ENCODE measurements at places on chromosomes 2 and 18.

- no peak for DNase-seq
These were observed 334.5 kb upstream of the MMADHC start for GRCh38 chr2:149921911-149922616.

DNA sequence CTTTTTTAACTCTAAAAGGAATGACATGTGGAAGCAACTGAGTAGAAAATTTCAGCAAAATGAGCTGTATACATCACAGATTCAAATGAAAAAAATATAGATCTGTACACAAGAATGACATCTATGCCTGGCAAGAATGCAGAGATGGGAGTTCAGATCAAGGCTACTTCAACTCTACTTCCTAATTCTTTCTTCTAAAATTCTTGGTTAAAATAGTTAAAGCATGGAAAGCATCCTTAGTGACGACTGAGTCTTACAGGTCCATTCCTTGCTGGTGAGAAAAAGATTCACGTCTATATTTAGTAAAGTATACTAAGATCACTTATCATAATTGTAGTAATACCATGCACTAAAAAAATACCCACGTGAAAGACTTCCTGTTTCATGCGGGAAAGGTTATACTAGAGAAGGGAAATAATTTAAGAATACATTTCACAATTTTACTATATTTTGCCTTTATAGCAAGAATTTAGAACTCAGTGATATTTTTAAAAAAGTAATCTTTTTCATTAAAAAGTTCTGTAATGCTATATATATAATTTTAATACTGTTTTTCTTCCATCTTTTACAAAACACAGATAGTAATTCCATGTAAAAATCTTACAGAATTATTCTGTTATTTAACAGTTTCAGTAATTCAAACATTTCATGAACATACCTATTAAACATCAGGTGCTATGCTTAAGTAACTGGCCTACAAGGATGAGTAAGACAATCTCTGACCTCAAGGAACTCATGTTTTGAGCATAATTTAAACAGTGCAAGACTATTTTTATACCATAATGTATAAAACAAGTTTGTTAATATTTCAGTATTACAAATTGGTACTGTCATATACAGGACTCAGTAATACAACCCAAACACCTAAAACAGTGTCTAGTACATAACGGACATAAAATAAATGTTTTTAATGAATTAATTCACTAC, 159.6 kb downstream of the BAZ2B start:
- no peak for DNase-seq

DNA sequence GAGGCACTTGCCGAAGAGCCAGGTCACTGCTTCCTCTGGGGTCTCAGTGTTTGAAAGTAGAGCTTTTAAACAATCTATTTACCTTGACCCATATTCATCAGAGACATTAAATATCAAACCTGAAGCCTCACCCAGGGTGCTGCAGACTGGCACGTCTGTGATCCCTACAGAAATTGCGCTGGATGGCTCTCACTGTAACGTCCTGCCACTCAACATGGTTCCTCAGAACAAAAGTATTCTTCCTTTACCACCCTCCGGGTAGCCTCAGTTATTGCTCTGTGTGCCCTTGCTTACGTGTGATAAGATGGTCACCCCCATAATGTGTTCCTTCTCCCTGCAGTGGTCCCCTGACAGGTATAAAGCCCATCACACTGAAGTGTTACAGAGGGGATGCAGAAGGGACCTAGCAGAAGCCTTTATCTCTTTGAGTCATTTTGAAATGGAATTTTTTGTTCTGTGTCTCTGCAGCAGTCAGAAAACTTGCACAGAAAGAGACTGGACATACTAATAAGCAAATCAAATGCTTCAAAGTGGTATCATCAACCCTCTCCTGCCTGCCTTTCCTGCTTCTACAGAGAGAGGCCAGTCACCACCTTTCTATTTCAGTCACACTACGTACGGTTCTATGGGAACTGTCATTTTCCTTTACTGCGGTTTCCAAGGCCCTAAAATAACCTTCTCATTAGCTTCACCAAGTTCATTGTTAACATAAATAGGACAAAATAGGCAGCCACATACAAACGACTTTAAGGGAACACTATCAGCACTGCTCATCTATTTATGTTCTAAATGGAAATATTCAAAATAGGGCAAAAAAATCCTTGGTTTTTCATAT, 86.8 kb downstream of the METTL8 start:
- DNase-seq = no peak

- no peak for DNase-seq
These were observed 35.9 kb downstream of the INPP4A start for GRCh38 chr2:98480598-98480997.

- DNase-seq = no peak
These were observed 38.9 kb downstream of the ZNF516 start for GRCh38 chr18:76456018-76456750.

DNA sequence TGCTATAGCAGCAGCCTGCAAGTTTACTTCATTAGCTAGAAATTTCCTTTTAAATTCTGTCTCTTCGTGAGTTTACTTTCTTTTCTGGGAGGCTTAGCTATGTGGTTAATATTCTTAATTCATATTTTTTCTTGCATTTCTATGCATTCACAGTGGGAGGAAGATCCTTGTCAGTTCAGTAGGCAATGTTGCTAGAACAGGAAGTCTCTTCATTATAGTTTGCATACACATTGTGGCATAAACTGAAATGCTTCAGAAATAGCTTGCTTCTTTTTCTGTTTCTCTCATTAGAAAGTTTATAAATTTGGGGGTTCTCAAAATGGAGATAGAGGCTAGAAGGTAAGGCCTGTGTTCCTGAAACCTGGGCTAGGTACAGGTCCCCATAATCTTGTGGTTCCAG, 8.1 kb upstream of the ARHGAP15 start:
- no peak for DNase-seq

GRCh38 chr2:173631127-173631460, 276.4 kb downstream of the CDCA7 start:
- no peak for DNase-seq

GRCh38 chr2:144886862-144887261, 366.9 kb upstream of the ZEB2 start:
- no peak for DNase-seq

DNA sequence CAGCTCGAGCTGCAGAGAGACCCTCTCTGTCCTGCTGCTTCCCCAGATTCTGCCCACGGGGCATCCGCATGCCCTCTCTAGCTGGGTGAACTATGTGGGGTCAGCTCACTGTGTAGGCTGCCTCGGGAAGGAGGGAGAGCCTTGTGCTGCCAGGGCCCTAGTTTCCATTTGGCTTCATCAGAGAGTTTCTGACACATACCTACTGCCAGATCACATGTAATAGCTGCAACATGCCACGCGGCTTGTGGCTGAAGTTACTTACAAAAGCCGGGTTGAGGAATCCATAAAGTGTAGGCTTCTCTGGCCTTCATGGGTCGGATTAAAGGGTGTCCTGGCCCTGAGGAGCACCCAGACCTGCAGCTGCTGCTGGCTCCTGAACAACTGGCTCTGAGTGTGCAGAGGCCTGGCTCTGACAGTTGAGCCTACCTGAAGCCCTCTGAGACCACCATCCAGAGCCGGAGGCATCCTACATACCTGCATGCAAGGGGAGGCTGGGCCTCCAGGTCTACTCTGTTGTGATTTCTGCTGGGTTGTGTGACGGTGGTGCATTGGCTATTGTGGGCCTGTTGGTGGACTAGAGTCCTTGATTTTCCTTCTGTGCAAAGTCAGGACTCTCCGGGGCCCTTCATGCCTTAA, 130.0 kb downstream of the SH3RF3 start:
- DNase-seq = no peak

DNA sequence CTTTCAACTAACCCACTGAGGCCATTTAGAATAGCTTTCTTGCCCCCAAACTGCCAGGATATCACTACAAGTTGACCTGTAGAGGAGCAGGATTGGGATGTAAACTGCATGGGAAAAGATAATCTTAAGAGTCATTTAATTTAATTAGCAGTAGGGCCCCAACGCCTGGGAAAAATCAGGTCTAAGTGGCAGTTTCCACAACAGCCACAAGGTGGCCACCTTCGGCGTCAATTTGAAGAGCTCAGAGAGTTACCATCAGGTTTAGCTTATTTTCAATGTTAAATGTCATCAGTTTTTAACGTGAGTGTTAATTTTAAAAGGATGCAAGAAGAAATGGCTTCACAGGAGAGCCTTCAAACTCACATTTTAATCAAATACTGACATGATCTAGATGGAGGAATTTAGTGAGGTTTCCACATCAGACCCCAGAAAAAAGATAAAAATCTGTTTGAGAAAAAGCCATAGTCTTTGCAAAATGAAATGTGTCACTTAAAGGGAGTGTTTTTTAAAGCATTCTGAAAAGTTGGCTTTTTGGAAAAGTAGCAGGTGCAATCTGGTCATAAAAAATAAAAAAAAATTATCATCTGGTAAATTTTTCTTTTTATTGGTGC, 77.3 kb upstream of the UPP2 start:
- peak; percentile 17 for DNase-seq

DNA sequence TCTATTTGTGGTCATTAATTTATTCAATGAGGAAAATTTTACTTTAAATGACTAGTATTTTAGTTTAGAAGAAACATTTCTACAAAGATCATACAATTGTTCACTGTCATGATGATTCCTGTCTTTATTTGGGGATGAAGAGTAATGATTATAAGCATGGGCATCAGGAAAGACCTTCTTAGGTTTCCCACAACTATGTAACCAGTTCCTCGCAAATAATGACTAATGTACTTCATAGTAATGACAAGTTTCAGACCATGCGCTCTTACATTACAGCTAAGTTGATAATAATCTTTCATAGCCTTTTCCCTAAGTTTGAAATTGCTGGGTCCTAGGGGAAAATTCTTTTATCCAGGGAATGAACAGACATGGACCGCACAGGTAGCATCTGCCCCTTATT, 90.5 kb downstream of the MYO5B start:
- DNase-seq = no peak

DNA sequence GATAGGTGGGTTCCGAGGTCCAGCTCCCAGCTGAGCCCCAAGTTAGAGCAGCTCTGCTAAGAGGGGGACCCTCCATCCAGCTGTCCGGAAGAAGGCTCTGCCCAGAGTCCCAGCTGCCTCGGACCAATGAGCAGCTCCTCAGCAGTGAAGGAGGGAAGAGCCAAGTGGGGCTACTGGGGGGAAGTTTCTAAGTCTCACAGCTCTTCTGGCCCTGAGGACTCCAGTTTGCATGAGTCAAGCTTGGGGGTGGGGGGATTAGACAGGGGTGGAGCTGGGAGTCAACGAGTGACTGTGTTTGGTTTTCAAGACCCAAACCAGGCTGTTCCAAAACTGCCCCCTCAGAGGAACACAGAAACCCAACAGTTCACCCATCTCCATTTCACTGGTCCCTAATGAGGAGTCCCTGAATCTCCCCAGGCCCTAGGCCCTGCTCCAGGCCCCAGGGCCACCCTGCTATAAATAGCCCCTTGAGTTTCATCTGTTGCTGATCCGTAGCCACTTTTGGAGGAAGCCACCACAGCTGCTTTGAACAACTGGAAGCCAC, 100.9 kb downstream of the TNS1 start:
- no peak for DNase-seq

- no peak for DNase-seq
These were observed 174.8 kb downstream of the PRPF40A start for GRCh38 chr2:152542337-152542994.

GRCh38 chr2:98771264-98771663, 40.3 kb upstream of the MGAT4A start:
- DNase-seq = no peak

- DNase-seq = peak; percentile 66
These were observed 412 bp upstream of the NCK2 start for GRCh38 chr2:105744091-105744908.

DNA sequence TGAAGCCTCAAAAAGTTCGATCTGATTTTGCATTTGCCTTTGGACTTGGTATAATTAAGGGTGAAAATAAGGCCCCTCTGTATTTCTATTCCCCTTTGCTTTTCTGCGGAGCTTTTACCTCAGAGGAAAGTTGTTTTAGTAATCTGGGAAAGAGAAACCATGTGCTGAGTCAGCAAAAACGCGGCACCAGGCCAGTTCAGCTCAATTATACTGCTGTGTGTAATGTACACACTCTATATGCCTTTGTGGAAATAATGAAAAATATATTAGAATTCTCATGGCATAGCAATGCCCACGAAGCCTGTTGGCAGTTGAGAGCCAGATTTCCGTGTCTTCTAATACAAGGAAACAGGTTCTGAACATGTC, 161.9 kb upstream of the SIX2 start:
- no peak for DNase-seq
